ENCODE measurements at places on chromosomes 5 and 9. TPM values are rescaled to one million over a fixed set of nuclear protein-coding genes. Genes with fewer than 3 reads are reported as not detected.

Gene ADAMTS12
- 1.1 TPM for total RNA-seq

GRCh38 chr9:12657998-12658397 lies 35.2 kb upstream of the TYRP1 start:
- DNase-seq, result no peak

- DNase-seq, result no peak
Measured at GRCh38 chr5:158142156-158142555, 283.2 kb upstream of the CLINT1 start.

Gene PDZD2
- 119 TPM for total RNA-seq

GRCh38 chr5:36611520-36612274 lies 5.3 kb downstream of the SLC1A3 start:
- no peak for DNase-seq
